T-helper 17 cell (primary cell): ENCODE measurements at places on chromosomes 11 and 22.

DNA sequence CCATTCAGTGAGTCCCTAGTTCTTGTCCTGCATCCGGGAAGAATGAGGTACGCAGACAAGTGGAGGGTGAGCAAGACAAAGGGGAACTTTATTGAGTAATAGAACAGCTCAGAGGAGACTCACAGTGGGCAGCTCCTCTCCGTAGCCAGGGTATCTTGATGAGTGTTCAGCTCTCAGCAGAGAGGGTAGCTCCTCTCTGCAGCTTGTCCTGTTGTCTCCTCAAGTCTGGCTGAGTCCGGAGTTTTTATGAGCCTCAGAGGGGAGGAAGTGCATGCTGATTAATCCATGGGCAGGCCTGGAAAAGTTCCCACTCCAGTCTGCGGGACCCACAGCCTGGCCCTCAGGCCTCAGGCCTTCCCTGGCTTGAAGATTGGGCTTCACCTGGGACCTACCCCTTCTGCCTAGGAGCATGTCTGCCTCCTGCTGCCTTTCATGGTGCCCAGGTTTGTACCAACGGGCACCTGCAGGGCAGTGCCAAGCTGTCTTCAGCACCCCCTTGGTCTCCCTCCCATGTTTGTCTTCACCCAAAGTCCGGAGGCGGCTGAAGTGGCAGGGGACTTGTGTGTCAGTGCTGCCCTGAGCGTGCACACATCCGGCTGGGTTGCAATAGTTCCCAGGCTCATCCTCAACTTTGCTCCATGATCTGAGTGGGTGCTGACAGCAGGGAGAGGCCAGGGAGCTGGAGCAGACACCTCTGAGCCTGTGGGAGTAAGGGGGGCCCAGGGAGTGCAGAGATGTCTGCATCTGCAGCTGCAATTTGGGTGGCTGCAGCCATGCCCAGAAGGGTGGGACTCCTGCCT lies 134.2 kb downstream of the LDLRAD3 start:
- no peak for DNase-seq
- peaks cover 18% of the 10 kb centered on the region for H3K27me3 ChIP-seq
- H3K36me3 ChIP-seq, result no peaks in the 10 kb centered on the region
- H3K27ac ChIP-seq, result no peak overlapping the region
- no peaks in the 10 kb centered on the region for H3K4me1 ChIP-seq

- DNase-seq, result no peak
- peaks cover 12% of the 10 kb centered on the region for H3K4me1 ChIP-seq
- H3K27me3 ChIP-seq, result no peaks in the 10 kb centered on the region
- H3K27ac ChIP-seq, result no peak overlapping the region
- H3K4me3 ChIP-seq, result no peak overlapping the region
- H3K36me3 ChIP-seq, result no peaks in the 10 kb centered on the region
Observed at GRCh38 chr11:75964071-75964470, 149.1 kb downstream of the UVRAG start.

DNA sequence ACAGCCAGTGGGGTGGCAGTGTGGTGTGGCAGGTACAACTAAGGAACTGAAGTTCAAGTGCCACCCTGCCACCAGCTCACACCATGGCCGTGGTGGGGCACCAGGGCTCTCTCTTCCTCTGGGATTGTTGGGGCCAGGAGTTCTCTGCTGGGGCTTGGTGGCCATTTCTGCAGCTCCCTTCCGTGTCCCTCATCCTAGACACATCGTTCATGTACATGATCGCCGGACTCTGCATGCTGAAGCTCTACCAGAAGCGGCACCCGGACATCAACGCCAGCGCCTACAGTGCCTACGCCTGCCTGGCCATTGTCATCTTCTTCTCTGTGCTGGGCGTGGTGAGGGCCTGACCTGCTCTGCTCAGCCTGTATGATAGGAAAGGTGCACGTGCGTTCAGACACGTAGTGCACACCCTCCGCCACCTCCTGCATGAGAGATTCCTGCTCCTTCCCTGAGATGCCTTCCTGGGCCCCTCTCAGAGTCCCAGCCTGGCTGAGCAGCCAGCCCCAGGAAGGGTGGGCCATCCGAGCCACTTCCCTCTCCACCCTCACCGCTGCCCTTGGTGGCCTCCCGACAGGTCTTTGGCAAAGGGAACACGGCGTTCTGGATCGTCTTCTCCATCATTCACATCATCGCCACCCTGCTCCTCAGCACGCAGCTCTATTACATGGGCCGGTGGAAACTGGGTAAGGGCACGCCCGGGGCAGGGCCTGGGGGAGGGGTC lies 7.3 kb upstream of the TAGLN start:
- no peaks in the 10 kb centered on the region for H3K27me3 ChIP-seq
- H3K36me3 ChIP-seq, result no peaks in the 10 kb centered on the region
- peaks cover 10% of the 10 kb centered on the region for H3K4me1 ChIP-seq
- H3K4me3 ChIP-seq, result no peak overlapping the region

- peak overlapping the region; percentile 96 for H3K27ac ChIP-seq
- H3K4me3 ChIP-seq, result peak overlapping the region; percentile 95
- no peaks in the 10 kb centered on the region for H3K36me3 ChIP-seq
- H3K27me3 ChIP-seq, result no peaks in the 10 kb centered on the region
Observed at GRCh38 chr22:46674906-46675305, 54.7 kb downstream of the GRAMD4 start.

DNA sequence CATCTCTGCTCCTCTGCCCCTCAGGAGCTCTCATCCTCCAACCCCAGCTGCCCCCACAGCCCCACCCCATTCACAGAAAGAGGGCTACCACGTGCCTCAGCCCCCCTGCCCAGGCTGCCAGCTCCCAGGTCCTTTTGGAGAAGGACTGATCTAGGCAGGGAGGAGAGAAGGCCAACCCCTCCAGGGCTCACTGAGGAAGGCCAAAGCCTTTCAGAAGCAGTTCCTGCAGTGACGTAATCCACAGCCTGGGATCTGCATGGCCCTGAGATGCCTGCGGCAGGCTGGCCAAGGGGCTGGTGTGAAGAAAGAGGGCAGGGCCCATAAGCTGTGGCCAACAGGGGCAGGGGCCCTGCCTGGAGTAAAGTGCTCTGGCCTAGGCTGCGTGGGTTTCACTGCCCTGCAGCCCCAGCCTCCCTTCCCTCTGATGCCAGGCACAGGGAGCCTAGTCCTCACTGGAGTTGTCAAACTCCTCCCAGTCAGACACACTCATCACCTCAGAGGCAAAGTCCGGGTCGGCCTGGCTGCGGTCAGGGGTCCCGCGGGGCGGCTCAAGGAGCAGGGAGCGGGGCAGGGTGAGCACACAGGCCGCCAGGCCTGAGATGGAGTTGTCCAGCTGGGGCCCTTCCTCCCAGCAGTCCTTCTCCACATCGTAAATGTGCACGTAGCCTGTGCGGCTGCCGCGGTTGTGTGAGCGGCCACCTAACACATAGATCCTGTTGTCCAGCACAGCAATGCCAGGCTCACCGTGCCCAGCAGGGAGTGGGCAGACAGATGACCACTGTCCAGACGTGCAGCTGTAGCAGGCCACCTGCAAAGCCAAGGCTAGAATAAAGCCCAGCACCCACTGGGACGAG lies 4.2 kb upstream of the SCARF2 start:
- H3K27ac ChIP-seq, result no peak overlapping the region
- no peak overlapping the region for H3K4me3 ChIP-seq
- peaks cover 8% of the 10 kb centered on the region for H3K36me3 ChIP-seq

GRCh38 chr11:86816251-86816726 lies 15.9 kb downstream of the PRSS23 start:
- no peak overlapping the region for H3K27ac ChIP-seq
- peaks cover 5% of the 10 kb centered on the region for H3K4me1 ChIP-seq
- peaks cover 49% of the 10 kb centered on the region for H3K27me3 ChIP-seq
- no peaks in the 10 kb centered on the region for H3K36me3 ChIP-seq

GRCh38 chr11:15307619-15308024 lies 192.9 kb downstream of the INSC start:
- H3K27me3 ChIP-seq, result peaks cover 22% of the 10 kb centered on the region
- H3K36me3 ChIP-seq, result no peaks in the 10 kb centered on the region
- H3K27ac ChIP-seq, result no peak overlapping the region
- no peaks in the 10 kb centered on the region for H3K4me1 ChIP-seq

- no peak for DNase-seq
- H3K4me3 ChIP-seq, result no peak overlapping the region
- peaks cover 7% of the 10 kb centered on the region for H3K4me1 ChIP-seq
- no peak overlapping the region for H3K27ac ChIP-seq
Observed at GRCh38 chr11:68351450-68352275, 39.3 kb downstream of the LRP5 start.

DNA sequence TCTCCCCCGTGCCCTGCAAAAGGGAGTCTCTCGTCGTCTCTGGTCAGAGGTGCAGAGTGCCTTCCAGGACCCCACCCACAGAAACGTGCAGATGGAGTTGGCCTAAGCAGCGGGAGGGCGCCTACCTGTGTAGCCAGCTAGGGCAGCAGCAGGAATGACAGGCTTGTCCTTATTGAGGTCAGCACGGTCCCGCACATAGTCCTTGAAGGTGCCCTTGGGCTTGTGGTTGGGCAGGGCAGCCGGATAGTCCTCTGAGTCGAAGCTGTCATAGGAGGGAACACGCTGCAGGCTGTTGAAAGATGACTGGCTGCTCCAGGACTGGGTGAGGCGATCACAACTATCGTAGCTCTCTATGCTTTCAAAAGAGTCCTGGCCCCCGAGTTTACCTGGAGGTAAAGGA lies 107.3 kb downstream of the ETS1 start:
- DNase-seq, result no peak
- peaks cover 34% of the 10 kb centered on the region for H3K36me3 ChIP-seq
- H3K27ac ChIP-seq, result peak overlapping the region; percentile 100
- H3K27me3 ChIP-seq, result no peaks in the 10 kb centered on the region
- H3K4me1 ChIP-seq, result peaks cover 87% of the 10 kb centered on the region

GRCh38 chr22:27915986-27916385 lies 3.1 kb downstream of the PITPNB start:
- H3K27me3 ChIP-seq, result no peaks in the 10 kb centered on the region
- no peak overlapping the region for H3K4me3 ChIP-seq
- peaks cover 8% of the 10 kb centered on the region for H3K36me3 ChIP-seq
- peaks cover 55% of the 10 kb centered on the region for H3K4me1 ChIP-seq
- H3K27ac ChIP-seq, result peak overlapping the region; percentile 85

DNA sequence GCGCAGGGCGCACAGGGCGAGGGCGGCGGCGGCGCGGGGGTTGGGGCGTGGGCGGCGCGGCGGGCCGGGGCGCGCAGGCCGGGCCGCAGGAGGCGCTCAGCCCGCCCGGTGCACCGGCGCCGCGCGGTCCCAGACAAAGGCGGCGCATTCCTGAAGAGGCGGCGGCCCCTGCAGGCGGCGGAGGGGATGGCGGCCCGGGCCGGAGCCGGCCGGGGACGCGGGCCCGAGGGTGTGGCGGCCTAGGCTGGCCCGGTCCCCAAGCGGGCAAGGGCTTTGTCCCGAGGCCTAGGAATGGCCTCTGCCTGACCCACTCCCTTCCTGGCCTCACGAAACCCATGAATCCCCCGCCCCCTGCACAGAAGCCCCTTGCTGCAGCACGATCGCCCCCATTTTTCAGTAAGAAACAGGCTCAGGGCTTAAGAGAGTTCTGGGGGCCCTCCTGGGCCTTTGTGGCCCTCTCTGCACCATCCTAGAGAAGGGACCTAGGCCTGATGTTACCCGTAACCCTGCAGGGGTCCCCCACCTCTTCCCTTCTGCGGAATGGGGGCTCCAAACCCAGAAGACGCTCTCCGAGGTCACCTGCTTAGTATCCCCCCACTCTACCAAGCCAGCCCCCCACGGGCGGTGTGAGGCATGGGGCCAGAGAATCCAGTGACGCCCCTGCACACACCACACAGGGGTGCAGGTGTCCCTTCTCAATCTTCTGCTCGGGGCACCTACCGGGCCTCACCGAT lies at the start of gene RTN4R:
RTN4R (minus strand) TSS at position 40 of the 734 bp plus-strand sequence. CDS start 226 bp downstream, outside the sequence.
- H3K4me3 ChIP-seq, result peak within 1 kb of the TSS; percentile 85
- H3K27ac ChIP-seq, result no peak within 1 kb of the TSS
- peak; percentile 54 for DNase-seq
- no peaks in the 10 kb centered on the region for H3K27me3 ChIP-seq
- no peaks in the 10 kb centered on the region for H3K36me3 ChIP-seq

GRCh38 chr11:130388607-130389205 lies 39.7 kb downstream of the ADAMTS8 start:
- H3K4me3 ChIP-seq, result peak overlapping the region; percentile 81
- peaks cover 7% of the 10 kb centered on the region for H3K27me3 ChIP-seq
